ENCODE measurements at places on chromosomes 6 and 20. TPM values are rescaled to one million over a fixed set of nuclear protein-coding genes. Genes with fewer than 3 reads are reported as not detected.

Gene TP53TG5
- total RNA-seq: 1.3 TPM

Gene TRIM40
- total RNA-seq: not detected

Gene IL17F
- not detected for total RNA-seq

Gene TMEM74B
- 4.3 TPM for total RNA-seq

Gene HLA-DRA
- total RNA-seq: 259 TPM

Gene COL21A1
- 0.80 TPM for total RNA-seq

Gene TRIM10
- not detected for total RNA-seq

Gene NHLRC1
- 2.7 TPM for total RNA-seq

Gene CDSN
- total RNA-seq: 0.59 TPM

Gene PPP1R14C
- total RNA-seq: 5.6 TPM

Gene MACROD2
- 26.8 TPM for total RNA-seq

Gene PHACTR3
- total RNA-seq: 0.29 TPM

Gene TIAM2
- total RNA-seq: 12.8 TPM

Gene DDX43
- total RNA-seq: 5.9 TPM

Gene GLO1
- total RNA-seq: 79.3 TPM

Gene TFAP2D
- total RNA-seq: not detected

Gene SIRT5
- total RNA-seq: 20.6 TPM

Gene FAM229B
- 6.3 TPM for total RNA-seq

Gene C20orf202
- not detected for total RNA-seq

Gene PDE10A
- 22.0 TPM for total RNA-seq

Gene NOX3
- total RNA-seq: not detected

Gene LY6G6D
- not detected for total RNA-seq

Gene CCDC170
- 3.5 TPM for total RNA-seq

Gene TRDN
- 0.96 TPM for total RNA-seq

Gene MCHR2
- total RNA-seq: not detected

Gene SERAC1
- 9.2 TPM for total RNA-seq

Gene STMND1
- total RNA-seq: not detected

Gene KCNQ2
- not detected for total RNA-seq

Gene CUL9
- 47.5 TPM for total RNA-seq

Gene PDE7B
- total RNA-seq: 5.2 TPM

Gene PDYN
- not detected for total RNA-seq

Gene PPP1R3D
- total RNA-seq: 9.5 TPM

Gene EGFL8
- 19.6 TPM for total RNA-seq

Gene PTCRA
- not detected for total RNA-seq

Gene HLA-DQB2
- 1.5 TPM for total RNA-seq

Gene ZSCAN23
- total RNA-seq: 6.0 TPM

Gene SEMG1
- not detected for total RNA-seq

Gene ARMC2
- total RNA-seq: 7.9 TPM

Gene GGTLC1
- total RNA-seq: not detected

Gene LINC00237
- not detected for total RNA-seq

Gene DDR1
- total RNA-seq: 149 TPM

Gene PCNA
- total RNA-seq: 32.3 TPM

Gene B3GALT4
- 11.1 TPM for total RNA-seq

Gene KCNK5
- total RNA-seq: 1.8 TPM

Gene PLCB1
- total RNA-seq: 30.5 TPM

Gene SRMS
- 0.66 TPM for total RNA-seq

Gene RIMS4
- 0.96 TPM for total RNA-seq

Gene CTCFL
- not detected for total RNA-seq

Gene LTA
- total RNA-seq: not detected

Gene HCK
- 10.2 TPM for total RNA-seq

Gene GRM1
- total RNA-seq: 0.16 TPM

Gene SYNGAP1
- 10.7 TPM for total RNA-seq

Gene GMPR
- total RNA-seq: 4.3 TPM

Gene PHACTR1
- 4.1 TPM for total RNA-seq

Gene PAX1
- not detected for total RNA-seq

Gene OVOL2
- 21.0 TPM for total RNA-seq

Gene MICB
- 4.0 TPM for total RNA-seq

Gene EMILIN3
- total RNA-seq: 7.5 TPM

Measured in breast epithelium (tissue), 4 donors.